Left colon (tissue), 2 donors: ENCODE measurements at places on chromosomes 16 and 17. TPM values are rescaled to one million over a fixed set of nuclear protein-coding genes. Genes with fewer than 3 reads are reported as not detected.
A peak's percentile ranks its signal among the peaks of the same experiment; 100 is the strongest.

The TNS4 gene
- total RNA-seq = 2.5 TPM

The RCVRN gene
- total RNA-seq = 0.28 TPM

DNA sequence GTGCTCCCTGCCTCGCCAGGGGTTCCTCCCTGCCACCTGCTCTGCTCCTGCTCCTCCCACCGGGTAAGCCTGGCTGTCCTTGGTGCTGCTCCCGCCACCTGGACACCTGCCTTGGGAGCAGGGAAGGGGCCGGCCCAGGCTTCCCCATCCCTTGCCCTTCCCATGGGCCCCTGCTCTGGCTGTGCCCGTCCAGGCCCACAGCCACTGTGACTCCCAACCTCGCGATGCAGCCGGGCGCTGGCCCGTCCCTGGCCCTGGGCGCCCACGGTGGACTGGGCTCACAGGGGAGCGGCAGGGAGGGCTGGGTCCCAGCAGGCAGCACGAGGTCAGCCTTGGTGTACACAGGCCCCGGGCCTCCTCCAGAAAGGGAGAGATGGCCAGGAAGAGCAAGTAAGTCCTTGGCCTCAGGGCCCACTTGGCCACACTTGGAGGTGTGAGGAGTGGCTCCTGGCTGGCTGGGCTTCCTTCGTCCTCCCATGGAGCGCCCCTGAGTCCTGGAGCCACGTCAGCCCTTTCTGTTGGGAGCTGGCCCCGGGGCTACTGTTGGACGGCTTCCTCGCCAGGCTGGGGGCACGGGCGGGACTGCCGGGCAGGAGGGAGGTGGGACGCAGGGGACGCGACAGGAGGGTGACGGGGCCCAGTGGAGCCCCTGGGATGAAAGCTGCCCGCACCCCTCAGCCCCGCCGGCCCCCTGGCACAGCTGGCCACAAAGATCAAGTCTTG lies 15.3 kb downstream of the ENGASE start:
- DNase-seq = no peak

The KRT9 gene
- total RNA-seq = not detected

GRCh38 chr17:58755577-58756245 lies at the start of gene PPM1E:
Gene PPM1E, plus strand, starts transcription at chr17:58755854.
- DNase-seq = peak; percentile 24

The FOXL1 gene
- total RNA-seq = 4.2 TPM

DNA sequence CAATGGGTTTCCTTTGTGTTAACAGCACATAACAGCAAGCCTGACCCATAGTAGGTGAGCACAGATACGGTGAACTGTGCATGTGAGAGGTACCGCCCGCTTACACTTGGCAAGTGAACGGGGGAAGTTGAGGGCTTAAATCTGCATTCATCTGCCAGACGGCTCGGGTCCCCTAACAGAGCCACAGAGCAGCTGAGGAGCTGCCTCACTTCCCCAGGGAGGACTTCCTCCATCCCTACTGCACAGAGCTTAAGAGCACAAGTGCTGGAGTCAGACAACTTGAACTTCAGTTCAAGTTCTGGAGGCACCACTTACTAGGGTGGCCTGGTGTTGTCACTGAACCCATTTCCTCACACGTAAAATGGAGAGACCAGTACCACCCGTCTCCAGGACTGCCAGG lies 13.4 kb downstream of the RAB5C start:
- no peak for DNase-seq

DNA sequence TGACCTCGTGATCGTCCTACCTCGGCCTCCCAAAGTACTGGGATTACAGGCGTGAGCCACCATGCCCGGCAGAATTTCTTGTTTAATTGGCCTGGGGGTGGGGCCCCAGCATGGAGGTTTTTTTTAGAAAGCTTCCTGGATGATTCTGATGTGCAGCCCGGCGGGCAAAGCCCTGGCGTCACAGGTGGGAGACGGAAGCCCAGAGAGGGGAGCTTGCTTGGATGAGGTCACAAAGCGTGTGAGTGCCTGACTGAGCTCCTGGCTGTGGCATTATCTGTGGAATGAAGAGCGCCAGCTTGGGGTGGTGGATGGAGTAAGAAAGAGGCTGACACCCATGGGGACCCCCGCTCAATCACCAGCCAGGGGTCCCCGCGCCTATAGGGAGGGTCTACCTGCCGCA lies 4.1 kb downstream of the VASN start:
- no peak for DNase-seq

DNA sequence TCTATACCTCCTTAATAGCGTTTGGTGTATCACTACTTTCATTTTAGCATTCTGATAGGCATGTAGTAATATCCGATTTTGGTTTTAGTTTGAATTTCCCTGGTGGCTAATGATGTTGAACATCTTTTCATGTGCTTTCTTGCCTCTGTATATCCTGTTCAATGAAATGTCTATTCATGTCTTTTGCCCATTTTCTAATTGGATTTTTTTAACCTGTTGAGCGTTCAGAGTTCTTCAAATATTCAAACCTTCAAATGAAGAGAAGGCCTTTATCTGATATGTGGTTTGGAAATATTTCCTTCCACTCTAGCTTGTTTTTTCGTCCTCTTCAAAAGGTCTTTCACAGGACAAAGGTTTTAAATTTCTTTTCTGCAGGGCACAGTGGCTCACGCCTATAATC lies 2.4 kb upstream of the NME1 start:
- no peak for DNase-seq

- DNase-seq = no peak
These were observed 292.6 kb upstream of the CDH11 start for GRCh38 chr16:65414284-65414984.

DNA sequence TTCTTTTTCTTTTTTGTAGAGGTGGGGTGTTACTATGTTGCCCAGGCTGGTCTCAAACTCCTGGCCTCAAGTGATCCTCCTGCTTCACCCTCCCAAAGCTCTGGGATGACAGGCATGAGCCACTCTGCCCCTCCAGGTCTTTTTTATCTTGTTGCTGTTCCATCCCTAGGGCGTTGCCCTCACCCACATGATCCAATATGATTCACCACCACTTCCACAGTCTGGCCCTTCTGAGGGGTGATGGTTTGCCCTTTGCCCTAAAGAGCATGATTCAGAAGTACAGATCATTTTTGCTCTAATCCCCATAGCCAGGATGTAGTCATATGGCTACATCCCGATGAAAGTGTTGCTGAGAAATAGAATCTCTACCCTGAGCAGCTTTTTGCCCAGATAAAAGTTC lies 18.8 kb downstream of the STX4 start:
- DNase-seq = no peak

- no peak for DNase-seq
These were observed 4.4 kb downstream of the PRSS22 start for GRCh38 chr16:2853531-2854073.

The IRX5 gene
- total RNA-seq = not detected

DNA sequence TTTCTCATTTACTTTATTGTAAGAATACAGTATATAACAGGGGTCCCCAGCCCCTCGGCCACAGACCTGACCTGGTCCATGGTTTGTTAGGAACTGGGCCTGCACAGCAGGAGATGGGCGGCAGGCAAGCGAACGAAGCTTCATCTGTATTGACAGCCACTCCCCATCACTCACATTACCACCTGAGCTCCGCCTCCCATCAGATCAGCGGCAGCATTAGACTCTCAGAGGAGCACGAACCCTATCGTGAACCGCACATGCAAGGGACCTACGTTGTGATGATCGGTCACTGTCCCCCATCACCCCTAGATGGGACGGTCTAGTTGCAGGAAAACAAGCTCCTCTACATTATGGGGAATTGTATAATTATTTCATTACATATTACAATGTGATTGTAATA lies 410.6 kb downstream of the SLC39A11 start:
- DNase-seq = no peak

DNA sequence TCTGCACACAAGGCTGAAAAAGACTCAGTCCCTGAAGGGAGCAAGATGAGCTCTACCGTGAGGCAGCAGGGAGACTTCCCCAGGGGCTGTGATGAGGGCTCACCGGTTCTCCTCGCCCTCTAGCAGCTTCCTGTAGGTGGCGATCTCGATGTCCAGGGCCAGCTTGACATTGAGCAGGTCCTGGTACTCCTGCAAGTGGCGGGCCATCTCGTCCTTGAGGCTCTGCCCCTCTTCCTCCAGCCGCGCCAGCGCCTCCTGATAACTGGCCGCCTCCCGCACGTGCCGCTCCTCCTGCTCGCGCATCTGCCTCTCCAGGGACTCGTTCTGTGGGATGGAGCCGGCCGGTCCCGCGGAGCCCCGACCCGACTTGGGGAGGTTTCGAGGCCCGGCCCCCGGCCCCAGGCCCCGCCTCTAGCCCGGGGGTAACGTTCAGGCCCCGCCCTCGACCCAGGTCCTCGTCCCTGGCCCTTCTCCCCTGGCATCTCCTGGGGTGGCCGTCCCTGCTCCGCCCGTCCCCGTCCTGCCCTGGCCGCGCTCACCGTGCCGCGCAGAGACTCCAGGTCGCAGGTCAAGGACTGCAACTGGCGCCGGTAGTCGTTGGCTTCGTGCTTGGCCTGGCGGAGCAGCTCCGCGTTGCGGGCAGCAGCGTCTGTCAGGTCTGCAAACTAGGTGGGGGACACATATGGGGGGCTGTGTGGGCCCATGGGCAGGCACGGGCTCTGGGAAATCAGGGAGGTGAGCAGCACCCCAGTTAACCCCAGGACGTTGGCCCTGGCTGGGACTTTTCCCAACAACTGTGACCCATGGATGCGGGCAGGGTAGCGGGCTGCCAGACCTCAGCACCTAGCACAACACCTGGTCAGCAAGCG lies 3.9 kb downstream of the GFAP start:
- DNase-seq = peak; percentile 72

DNA sequence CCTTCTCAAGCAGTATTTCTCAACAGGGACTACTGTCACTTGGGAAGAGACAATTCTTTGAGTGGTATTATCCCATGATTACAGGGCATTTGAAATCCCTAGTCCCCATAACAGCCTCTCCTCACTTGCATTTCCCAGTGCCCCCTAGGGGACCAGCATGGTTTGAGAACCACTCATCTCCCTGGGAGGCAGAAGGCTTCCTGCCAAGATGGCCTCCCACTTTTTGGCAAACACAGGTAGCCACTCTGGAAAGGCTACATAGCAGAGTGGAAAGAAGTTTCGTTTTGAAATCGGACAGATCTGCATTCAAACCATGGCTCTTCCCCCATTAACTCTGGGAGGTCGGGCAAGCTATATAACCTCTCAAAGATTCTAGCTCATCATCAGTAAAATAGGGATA lies 256.8 kb downstream of the XYLT1 start:
- DNase-seq = no peak

The KRTAP2-1 gene
- not detected for total RNA-seq

The LPO gene
- total RNA-seq = not detected

- no peak for DNase-seq
These were observed 11.9 kb downstream of the FASN start for GRCh38 chr17:82085931-82086764.

- peak; percentile 83 for DNase-seq
These were observed 4.2 kb upstream of the MXRA7 start for GRCh38 chr17:76714822-76715495.

GRCh38 chr16:82857693-82858365 lies 231.1 kb downstream of the CDH13 start:
- no peak for DNase-seq

DNA sequence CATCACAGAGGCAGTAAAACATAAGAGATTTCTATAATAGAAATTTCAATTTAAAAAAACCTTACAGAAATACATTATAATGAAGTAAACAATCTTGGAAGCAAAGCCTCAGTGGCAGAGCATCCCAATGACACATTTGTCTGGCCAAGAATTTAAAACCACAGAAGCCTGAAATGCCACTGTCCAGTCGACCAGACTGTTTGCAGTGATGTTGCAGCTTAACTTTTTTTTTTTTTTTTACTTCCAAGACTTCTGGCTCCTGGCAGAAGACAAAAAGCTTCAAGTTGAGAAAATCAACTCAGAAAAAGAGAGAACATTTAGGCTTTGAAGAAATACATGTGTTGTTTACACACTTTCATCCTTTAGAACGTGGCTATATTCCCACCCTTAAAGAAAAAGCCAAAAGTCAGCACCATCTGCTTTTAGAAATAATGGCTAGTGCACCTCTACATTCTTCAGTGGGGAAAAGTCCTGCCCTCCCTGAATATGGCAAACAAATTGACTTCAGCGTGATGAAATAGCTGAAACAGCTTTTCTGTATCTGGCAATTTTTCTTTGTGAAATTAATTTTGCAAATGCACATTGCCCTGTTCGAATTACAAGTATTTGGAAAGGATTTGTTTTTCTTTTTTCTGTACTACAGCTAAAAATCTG lies 205.5 kb upstream of the MON1B start:
- DNase-seq = no peak

GRCh38 chr17:18920911-18921441 lies 31.0 kb upstream of the SLC5A10 start:
- no peak for DNase-seq

The SLC13A2 gene
- 26.5 TPM for total RNA-seq

- DNase-seq = no peak
These were observed 837.3 kb upstream of the SOX9 start for GRCh38 chr17:71283486-71283885.

DNA sequence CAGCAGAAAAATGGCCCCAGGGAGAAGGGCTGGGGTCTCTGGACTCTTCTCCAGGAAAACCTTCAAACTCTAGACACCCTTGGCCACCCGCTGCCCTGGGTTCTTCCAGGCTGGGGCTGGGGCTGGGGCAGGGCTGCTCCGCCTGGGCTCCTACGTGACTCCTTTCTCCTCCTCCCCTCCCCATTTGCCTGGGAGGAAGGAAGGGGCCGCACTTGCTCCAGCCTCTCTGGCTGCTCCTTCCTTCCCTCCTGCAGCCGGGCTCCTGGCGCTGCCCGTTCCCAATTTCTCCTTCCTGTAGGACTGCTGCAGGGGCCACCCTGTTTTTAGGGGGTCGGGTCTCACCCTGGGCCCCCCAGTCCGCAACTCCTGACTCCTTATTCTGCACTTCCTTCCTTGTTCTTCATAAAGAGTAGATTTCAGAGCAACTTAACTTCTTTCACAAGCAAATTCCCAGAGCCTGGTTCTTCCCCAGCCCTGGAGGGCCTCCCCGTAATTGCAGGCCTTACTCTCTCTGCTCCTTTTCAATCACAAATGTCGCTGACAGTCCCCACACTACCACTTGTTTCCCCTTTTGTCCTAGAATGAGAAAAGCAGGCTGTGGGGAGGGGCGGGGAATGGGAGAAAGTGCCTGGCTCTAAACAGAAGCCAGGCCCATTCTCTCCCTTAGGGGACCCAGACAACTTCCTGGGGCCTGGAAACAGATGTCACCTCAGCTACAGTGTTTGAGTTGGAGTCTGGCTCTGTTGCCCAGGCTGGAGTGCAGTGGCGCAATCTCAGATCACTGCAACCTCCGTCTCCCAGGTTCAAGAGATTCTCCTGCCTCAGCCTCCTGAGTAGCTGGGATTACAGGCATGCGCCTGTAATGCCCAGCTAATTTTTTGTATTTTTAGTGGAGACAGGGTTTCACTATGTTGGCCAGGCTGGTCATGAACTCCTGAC lies 137.8 kb downstream of the ENGASE start:
- DNase-seq = no peak

The KRTAP9-7 gene
- total RNA-seq = not detected

DNA sequence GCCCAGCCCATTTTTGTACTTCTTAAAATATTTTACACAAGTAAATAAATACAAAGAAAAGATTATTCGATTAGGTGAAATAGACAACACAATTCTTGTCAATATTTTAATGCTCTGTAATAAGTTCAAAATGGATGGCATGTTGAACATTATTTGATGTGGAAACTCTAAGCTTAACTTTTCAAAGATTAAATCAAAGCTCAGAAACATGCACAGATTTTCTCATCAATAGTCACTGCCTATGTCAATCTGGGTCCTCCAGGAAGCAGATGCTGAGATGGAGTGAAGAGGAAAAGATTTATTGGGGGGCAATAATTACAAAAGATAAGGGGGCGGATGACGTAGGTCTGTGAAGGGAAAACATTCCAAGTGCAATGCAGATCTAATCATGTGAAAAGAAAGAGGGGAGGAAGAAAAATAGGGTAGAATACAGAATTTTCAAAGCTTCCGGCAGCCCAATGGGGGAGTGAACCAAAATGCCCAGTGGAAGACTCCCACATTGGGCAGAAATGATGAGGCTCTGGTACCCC lies 50.5 kb downstream of the COPRS start:
- DNase-seq = no peak
